Right forelimb (tissue), 1 donor: ENCODE measurements at places on chromosomes 6 and 20.

GRCh38 chr20:47857187-47857568 is 71.9 kb upstream of the SULF2 start:
- no peak for DNase-seq

DNA sequence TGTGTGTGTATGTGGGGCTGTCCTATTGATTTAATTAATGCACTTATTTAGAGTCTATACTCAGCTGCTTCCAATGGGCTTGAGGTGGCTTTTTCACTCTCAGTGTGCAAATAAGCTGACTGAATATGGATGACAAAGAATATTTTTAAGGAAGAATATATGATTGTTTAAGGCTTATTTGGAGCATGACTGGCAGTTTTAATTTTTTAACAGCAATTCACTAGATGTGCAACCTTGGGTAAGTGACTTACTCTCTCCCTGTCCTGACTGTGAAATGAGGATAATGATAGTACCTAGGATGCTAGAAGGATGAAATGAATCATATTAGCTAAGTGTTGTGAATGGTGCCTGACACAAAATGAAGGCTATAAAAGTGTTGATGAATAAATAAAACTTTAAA is 67.9 kb downstream of the CLIC5 start:
- no peak for DNase-seq

GRCh38 chr6:12577124-12577850 is 139.3 kb upstream of the PHACTR1 start:
- no peak for DNase-seq

DNA sequence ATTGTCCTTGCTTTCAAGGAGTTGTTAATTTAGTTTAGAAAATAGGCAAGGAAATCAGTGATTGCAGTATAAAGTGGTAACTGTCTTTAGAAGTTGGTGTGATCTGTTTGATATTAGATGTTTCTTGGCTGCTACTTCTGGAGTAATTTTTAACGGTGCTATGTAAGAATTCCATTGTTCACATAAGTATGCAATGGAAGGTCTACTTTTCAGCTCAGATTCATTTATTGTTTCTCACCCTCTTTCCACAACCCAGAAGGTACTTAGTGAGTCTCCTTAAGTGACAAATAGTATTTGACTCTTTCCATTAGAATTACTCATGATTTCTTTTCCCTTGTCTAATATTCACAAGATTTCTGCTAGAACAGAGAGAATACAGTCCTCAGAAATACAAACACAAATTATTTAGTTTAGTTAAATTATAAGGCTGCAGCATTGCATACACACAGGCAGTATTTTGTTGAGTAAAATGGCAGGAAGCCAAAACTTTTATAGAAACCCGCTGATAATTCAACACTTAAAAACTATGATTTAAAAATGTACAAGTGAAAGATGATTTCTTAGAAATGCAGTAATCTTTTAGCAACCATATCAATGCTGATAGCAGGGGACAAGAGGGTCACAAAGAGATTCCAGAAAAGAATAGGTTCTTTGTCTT is 554.3 kb downstream of the CD109 start:
- DNase-seq = no peak

DNA sequence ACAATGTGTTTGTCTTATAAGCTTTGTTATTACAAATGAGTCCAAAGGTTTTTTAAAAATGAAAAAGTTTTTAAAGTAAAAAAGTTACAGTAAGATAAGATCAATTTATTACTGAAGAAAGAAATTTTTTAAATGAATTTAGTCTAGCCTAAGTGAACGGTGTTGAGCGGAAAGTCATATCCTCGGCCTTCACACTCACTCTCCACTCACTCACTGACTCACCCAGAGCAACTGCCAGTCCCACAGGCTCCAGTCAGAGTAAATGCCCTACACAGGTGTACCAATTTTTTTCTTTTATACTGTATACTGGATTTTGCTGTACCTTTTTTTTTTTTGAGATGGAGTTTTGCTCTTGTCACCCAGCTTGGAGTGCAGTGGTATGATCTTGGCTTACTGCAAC is 42.7 kb upstream of the AGPAT4 start:
- no peak for DNase-seq

- DNase-seq = no peak
Observed at GRCh38 chr6:131257104-131257503, 121.8 kb downstream of the AKAP7 start.

- no peak for DNase-seq
Observed at GRCh38 chr20:44460795-44461141, 14.9 kb upstream of the TTPAL start.

GRCh38 chr20:57030611-57031600 is 235.5 kb downstream of the BMP7 start:
- no peak for DNase-seq

GRCh38 chr20:1734269-1734858 is 76.8 kb upstream of the SIRPG start:
- DNase-seq = no peak

- no peak for DNase-seq
Observed at GRCh38 chr6:71197267-71197666, 91.3 kb upstream of the OGFRL1 start.
